ENCODE measurements at places on chromosomes 6 and 20.

GRCh38 chr6:167845856-167846255, 19.1 kb downstream of the AFDN start:
- DNase-seq: no peak

DNA sequence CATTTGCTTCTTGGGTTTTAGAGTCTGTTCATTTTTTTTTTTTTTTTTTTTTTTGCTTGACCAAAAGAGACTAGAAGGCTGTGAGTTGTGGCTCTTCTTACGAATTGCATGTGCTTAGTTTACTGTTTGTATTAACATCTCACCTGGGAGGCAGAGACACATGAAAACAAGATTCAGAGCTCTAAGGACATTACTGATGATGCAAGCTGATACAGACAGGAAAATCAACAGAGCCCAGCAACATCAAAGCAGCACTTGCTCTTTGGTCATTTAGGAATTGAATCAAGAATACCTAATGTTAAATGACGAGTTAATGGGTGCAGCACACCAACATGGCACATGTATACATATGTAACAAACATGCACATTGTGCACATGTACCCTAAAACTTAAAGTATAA, 55.7 kb upstream of the HS3ST5 start:
- no peak for DNase-seq

- peak; percentile 31 for DNase-seq
Observed at GRCh38 chr20:12928755-12929401, 79.9 kb upstream of the SPTLC3 start.

GRCh38 chr6:34273242-34273805, 24.5 kb upstream of the SMIM29 start:
- no peak for DNase-seq

DNA sequence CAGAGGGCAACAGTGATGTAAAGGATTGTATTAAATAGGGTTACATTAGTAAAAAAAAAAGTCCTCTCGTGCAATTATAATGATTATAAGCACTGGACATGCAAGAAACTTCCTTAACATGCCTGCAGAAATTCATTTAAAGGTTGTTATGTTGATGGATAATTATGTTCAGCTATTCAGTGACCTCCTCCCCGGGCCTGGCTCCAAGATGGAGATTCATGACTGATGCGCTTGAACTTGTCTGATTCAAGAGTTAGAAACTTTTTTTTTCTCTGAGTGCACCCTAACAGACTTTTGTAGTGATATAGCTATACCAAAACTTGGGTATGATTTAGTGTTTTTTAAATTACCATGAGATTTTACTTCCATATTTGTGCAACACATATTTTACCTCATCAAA, 1170.0 kb upstream of the CITED2 start:
- no peak for DNase-seq
